DMS53 (cell line): ENCODE measurements at places on chromosomes 4 and X.

DNA sequence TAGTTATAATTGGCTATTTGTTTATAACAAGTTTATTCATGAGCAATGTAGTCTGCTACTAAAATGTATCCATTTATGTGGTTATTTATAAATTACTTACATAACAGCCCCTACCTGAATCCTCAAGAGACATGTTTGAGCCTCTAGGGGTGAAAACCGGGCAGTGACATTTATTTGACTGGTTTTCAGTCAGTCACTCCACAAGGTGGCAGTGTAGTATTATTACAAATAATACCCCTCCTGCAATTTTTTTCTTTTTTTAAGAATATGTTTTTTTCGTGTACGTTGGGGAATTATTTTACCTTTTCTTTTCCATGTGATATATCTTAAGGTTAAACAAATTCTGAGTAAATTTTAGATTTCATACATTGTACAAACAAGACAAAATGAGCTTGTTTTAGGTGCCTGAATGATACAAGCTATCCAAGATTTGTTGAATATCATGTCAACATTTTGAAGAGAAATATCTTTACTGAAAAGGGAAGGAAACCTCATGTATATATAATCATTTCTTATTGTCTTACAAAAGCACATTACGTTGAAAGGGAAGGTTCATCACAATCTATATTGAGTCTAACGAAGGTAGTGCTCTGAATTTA is 598.7 kb upstream of the TECRL start:
- DNase-seq: peak; percentile 74

DNA sequence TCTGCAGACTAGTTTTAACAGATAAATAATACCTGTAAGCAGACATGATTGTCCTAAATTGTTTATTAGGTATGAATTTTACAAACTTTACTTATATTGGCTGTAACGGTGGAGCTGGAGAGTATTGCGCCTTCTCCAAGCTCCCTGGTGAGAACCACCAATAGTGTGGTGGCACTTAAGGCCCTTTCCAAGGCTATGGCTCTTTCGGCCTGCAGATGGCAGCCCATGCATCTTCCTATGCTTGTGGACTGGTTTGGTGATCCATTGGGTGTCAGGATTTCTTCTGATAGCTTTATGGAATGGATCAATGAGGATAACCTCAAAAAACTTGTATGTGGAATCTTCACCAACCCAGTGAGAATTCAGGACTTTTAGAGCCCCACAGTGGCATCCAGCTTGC is 7.8 kb downstream of the LARP1B start:
- peak; percentile 45 for DNase-seq

DNA sequence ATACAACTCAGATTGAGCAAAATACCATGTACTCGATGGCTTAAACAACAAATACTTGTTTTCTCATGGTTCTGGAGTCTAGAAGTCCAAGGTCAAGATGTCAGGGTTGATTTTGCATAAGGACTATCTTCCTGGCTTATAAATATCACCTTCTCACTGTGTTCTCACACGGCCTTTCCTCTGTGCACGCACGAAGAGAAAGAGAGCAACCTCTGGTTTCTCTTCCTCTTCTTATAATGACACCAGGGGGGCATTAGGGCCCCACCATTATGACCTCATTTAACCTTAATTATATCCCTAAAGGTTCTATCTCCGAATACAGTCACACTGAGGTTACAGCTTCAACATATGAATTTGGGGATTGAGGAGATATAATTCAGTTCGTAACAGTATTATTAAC is 504.0 kb downstream of the MAGEE1 start:
- no peak for DNase-seq

DNA sequence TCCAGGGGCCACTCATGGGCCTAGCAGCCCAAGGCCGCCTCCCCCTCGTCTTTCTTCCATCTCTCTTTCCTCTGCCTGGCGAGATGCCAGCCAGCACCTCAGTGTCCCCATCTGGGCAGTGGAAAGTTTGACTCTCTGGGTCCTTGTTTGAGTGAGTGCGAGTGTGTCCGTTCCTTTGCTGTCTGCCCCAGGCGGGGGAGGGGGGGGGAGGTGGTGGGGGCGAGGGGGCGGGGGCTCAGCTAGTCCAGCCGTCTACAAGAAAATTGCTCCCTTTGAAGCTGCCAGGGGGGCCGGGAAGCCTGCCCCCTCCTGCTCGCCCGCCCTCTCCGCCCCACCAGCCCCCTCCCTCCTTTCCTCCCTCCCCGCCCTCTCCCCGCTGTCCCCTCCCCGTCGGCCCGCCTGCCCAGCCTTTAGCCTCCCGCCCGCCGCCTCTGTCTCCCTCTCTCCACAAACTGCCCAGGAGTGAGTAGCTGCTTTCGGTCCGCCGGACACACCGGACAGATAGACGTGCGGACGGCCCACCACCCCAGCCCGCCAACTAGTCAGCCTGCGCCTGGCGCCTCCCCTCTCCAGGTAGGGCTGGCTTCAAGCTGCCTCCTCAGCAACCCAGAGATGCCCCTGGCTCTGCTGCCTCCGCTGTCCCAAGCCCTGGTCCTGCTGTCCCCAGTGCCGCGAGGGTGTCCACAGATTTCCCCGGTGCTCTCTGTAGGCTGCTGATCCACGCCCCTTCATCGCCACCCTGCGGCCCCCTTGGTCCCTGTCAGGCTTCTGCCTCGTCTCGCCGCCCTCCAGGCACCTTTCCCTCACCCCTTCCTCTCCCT is at the start of gene BGN:
Gene BGN, plus strand, starts transcription at position 440 of the 821 bp plus-strand sequence. CDS start 9,652 bp downstream, outside the sequence.
- peak; percentile 28 for DNase-seq

DNA sequence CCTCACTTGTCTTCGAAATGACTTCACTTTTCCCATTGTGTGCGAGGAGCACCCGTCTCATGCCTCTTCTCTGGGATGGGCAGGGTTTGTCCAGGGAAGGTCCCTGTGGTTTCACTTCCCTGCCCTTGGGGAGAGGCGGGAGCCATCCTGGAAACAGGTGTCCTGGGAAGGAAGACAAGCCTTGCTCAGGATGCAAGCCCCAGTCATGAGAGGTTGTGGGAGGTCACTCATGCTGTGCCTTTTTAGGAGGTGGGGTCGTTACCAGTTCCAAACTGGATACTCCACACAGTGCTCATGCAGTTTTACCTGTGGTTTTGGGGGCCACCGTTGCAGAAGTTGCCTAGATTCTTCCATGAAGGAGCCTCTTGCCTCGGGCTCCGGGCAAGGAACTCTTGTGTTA is 3.8 kb downstream of the RGS12 start:
- DNase-seq: no peak

DNA sequence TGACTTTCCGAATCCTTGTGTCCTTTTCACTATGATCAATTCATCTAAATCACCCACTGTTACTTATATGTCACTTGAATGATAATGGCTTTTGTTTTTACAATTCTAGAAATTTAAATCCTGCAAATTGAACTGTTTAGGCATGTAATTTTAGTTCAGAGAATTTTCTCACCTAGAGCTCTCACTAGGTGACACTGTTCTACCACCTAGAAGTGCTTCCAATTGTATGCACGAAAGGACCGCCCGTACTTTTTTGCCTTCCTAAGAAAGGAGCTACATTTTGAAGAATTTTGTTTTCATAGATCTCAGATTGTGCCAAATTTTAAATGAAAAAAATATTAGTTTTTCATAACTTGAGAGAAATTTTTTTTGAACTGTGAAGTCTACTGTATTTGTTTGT is 481.6 kb upstream of the FSTL5 start:
- DNase-seq: peak; percentile 60

- DNase-seq: no peak
Observed at GRCh38 chr4:113525521-113525920, 236.0 kb downstream of the CAMK2D start.

- peak; percentile 37 for DNase-seq
Observed at GRCh38 chr4:176186671-176187395, 8.6 kb downstream of the SPATA4 start.

- DNase-seq: no peak
Observed at GRCh38 chrX:45762699-45763647, 562.3 kb upstream of the DIPK2B start.

- DNase-seq: no peak
Observed at GRCh38 chrX:76147106-76147505, 25.8 kb upstream of the PBDC1 start.

DNA sequence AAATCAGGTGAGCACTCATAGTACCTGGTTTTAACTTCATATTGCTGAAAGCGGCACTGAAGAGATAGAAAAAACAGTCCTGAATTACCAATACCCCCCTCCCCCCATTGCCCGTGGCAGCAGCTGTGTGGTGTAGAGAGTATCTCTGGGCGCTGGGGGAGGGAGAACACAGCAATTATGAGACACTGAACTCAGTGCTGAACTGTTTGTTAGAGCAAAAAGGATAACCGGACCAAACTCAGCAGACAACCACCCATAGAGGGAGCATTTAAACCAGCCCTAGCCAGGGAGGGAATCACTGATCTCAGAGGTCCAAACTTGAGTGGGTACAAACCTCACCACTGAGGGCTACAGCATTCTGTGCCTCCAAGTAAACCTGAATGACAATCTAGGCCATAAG is 457.4 kb upstream of the TEX13C start:
- no peak for DNase-seq

GRCh38 chrX:152853986-152854385 is 23.1 kb downstream of the NSDHL start:
- no peak for DNase-seq

- DNase-seq: no peak
Observed at GRCh38 chrX:43706786-43707370, 50.8 kb downstream of the MAOA start.

- peak; percentile 43 for DNase-seq
Observed at GRCh38 chrX:78923198-78924015, 21.8 kb upstream of the P2RY10 start.

DNA sequence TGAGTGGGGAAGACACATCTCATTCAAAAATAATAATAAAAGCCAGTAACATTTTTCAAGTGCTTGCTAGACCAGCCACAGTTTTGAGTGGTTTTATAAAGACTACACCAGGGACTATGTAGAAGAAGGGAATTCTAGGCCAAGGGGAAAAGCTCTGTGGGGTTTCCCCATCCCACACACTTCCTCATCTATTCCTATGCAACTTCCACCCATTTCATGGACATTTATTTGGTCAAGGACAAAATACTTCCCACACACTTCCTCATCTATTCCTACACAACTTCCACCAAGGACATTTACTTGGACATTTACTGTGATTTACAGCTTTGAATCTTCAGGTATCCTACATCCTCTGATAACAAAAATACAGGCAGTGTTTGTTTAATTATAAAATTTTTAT is 86.5 kb upstream of the KLF3 start:
- DNase-seq: no peak
